Neural progenitor cell (in vitro differentiated cells): ENCODE measurements at places on chromosomes 2 and 18.

GRCh38 chr2:158575051-158575635 is 118.4 kb downstream of the PKP4 start:
- H3K27me3 ChIP-seq = no peaks in the 10 kb centered on the region
- no peak overlapping the region for H3K4me3 ChIP-seq
- DNase-seq = no peak
- H3K36me3 ChIP-seq = no peaks in the 10 kb centered on the region
- no peaks in the 10 kb centered on the region for H3K4me1 ChIP-seq

- no peak overlapping the region for H3K27ac ChIP-seq
- no peaks in the 10 kb centered on the region for H3K27me3 ChIP-seq
- no peaks in the 10 kb centered on the region for H3K36me3 ChIP-seq
- DNase-seq = no peak
- H3K4me1 ChIP-seq = peaks cover 22% of the 10 kb centered on the region
- H3K4me3 ChIP-seq = no peak overlapping the region
Measured at GRCh38 chr2:28617502-28618184, 121.8 kb downstream of the PLB1 start.

DNA sequence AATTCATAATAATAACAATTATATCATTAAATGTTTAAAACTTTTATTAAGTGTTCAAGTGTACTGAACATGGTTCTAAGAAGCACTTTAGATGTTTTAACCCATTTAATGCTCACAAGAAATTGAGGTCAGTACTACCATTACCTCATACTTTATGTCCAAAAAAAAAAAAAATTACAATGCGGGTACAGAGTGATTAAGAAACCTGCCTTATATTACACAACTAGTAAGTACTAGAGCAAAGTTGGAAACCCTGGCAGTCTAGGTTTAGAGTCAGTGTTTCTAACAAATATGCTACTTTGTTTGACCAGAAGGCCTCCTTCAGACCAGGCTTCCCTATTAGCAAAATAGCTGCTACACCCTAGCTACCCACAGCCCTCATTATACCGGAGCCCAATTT is 28.5 kb downstream of the PLEKHM3 start:
- no peaks in the 10 kb centered on the region for H3K27me3 ChIP-seq
- no peaks in the 10 kb centered on the region for H3K4me1 ChIP-seq
- no peaks in the 10 kb centered on the region for H3K36me3 ChIP-seq
- no peak overlapping the region for H3K4me3 ChIP-seq

- H3K4me3 ChIP-seq = no peak overlapping the region
- no peak for DNase-seq
- H3K36me3 ChIP-seq = no peaks in the 10 kb centered on the region
- no peak overlapping the region for H3K27ac ChIP-seq
Measured at GRCh38 chr2:69022548-69022947, 9.6 kb downstream of the ANTXR1 start.

- DNase-seq = no peak
- no peaks in the 10 kb centered on the region for H3K27me3 ChIP-seq
- no peaks in the 10 kb centered on the region for H3K4me1 ChIP-seq
- no peak overlapping the region for H3K27ac ChIP-seq
- no peaks in the 10 kb centered on the region for H3K36me3 ChIP-seq
Measured at GRCh38 chr18:64713284-64713683, 564.4 kb upstream of the LINC00305 start.

GRCh38 chr2:64970495-64970894 is 18.7 kb upstream of the SLC1A4 start:
- no peaks in the 10 kb centered on the region for H3K27me3 ChIP-seq
- H3K27ac ChIP-seq = no peak overlapping the region
- DNase-seq = no peak
- H3K36me3 ChIP-seq = no peaks in the 10 kb centered on the region

DNA sequence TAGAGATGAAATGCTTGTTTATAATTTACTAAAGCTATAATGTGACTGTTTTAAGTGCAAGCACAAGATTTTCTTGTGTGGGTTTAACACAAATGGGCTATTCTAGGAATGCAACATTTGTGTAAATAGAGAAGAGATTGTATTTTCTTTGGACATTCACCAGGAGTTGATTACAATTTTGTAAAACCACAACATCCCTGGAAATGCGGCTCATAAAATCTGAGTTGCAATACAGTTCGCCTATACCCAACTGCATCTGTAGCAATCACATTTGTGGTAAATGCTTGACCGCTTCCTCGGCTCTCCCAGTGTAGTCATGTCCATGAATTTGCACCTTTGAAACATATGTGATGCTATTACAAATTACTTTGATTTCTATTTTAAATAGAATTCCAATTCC is 348.7 kb upstream of the CDH20 start:
- H3K36me3 ChIP-seq = no peaks in the 10 kb centered on the region
- no peak overlapping the region for H3K4me3 ChIP-seq
- no peaks in the 10 kb centered on the region for H3K4me1 ChIP-seq
- H3K27ac ChIP-seq = no peak overlapping the region

- peaks cover 4% of the 10 kb centered on the region for H3K36me3 ChIP-seq
- no peak for DNase-seq
- H3K27me3 ChIP-seq = no peaks in the 10 kb centered on the region
- no peak overlapping the region for H3K27ac ChIP-seq
- H3K4me3 ChIP-seq = peak overlapping the region; percentile 77
- H3K4me1 ChIP-seq = peaks cover 10% of the 10 kb centered on the region
Measured at GRCh38 chr2:71129114-71129901, 721 bp downstream of the MCEE start.
